Natural killer cell (primary cell): ENCODE measurements at places on chromosomes 1 and 21.
A peak's percentile ranks its signal among the peaks of the same experiment; 100 is the strongest.

GRCh38 chr1:115165776-115166175, 76.5 kb upstream of the TSPAN2 start:
- DNase-seq = no peak

- DNase-seq = no peak
Measured at GRCh38 chr21:41500931-41501381, 7.0 kb downstream of the TMPRSS2 start.

- DNase-seq = no peak
Measured at GRCh38 chr1:245528258-245528635, 373.5 kb downstream of the KIF26B start.

DNA sequence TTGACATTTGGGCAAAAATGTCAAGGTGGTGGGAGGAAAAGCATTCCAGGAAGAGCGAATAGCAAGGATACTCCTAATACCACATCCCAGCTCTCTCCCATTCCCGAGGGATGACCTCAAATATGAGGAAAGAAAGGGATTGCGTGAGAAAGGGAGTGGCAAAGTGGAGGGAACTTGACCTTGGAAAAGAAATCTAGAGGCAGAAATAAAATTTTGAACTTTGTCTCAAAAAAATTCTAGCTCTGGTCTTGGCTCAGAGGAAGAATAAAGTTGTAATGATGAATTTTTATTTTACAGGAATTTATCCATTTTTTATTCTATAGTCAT, 127.8 kb downstream of the TBX19 start:
- no peak for DNase-seq

- DNase-seq = no peak
Measured at GRCh38 chr1:116991171-116991845, 10.3 kb upstream of the CD101 start.

GRCh38 chr1:29236712-29237128, 398 bp downstream of the PTPRU start:
- no peak for DNase-seq

GRCh38 chr1:206581571-206581981, 30.7 kb downstream of the EIF2D start:
- peak; percentile 92 for DNase-seq

DNA sequence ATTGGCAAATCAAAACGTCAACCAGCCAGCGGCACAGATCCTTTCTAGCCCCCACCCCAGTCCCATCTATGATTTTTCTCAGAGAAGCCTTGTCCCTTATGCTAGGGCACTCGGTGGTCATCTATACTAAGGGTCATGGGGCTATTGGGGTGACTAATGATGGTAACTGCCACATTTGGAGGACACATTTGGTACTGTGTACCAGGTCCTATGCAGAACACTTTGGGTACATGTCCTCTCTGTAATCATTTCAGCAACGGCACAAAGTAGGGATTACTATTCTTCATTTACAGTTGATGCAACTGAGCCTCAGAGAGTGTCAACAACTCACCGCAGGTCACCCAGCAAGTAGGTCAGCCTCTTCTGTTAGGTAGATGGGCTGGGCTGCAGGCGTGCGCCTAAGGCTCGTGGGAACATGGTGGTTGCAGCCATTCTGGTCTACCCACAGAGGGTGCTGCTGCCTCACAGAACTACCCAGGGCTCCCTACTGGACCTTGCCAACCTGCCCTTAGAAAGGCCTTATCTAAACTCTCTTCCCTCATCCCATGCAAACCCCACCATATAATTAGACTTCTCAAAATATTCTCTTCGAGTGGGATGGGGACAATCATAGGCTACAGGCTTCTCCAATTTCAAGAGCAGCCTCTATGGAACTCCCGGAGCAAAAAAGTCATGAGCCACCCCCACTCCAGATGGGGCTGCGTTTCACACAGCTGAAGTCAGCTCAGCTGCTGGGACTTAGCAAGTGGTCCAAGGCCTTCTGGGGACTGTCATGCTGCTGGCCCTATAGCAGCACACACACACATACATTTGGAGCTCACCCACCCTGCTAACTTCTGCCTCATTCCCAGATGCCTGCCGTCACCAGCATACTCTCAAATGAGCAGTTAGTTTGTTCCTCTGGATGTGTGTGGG, 5.8 kb upstream of the SDHB start:
- no peak for DNase-seq

- DNase-seq = no peak
Measured at GRCh38 chr1:189962181-189962580, 515.5 kb downstream of the BRINP3 start.

DNA sequence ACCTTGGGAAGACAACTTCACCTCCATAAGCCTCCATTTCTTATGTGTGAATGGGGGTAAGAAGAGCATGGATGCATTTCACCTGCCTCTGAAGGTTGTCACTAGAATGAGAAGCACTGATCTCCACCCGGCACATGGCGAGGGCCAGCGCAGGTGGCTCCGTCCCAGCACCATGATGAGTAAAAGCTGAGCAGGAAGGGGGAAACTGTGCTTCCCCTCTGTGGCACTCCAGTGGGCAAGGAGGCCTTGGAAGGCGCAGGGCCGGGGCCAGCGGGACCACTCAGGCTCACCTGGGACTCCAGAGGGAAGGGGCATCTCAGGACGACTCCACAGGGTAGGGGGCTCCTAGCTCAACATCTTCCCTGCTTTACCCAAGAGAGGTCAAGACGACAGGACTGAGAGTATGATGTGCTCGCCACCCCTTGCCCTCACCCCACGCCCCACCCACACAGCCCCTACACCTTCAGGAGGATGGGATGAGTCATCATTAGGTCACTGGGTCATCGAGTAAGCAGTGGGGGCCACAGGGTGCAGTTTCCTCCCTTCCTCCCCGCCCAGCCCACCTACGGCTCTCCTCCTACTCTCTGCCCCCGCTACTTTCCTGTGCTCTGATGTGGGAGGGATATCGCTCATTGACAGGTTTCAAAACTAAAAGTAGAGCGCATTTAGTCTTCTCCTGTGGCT, 112.1 kb downstream of the HIVEP3 start:
- peak; percentile 57 for DNase-seq

DNA sequence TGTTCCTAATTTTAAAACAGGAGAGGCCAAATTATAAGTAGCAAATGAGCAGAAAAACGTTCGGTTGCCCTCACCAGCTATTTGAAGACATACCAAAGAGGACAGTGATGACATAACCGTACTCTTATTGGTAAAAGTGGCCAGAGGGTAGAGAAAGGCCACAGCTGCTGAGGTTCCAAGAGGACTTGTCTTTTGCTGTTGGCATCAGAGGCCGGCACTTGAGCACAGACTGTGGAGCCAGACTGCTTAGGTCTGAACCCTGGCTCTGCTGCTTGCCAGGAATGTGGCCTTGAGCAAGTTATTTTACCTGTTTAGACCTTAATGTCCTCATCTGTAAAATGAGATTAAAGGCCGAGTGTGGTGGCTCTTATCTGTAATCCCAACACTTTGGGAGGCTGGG, 14.9 kb downstream of the ETV3L start:
- no peak for DNase-seq

GRCh38 chr1:212491454-212491853, 58.7 kb downstream of the NENF start:
- no peak for DNase-seq

GRCh38 chr1:233240829-233241682, 54.5 kb downstream of the PCNX2 start:
- no peak for DNase-seq

DNA sequence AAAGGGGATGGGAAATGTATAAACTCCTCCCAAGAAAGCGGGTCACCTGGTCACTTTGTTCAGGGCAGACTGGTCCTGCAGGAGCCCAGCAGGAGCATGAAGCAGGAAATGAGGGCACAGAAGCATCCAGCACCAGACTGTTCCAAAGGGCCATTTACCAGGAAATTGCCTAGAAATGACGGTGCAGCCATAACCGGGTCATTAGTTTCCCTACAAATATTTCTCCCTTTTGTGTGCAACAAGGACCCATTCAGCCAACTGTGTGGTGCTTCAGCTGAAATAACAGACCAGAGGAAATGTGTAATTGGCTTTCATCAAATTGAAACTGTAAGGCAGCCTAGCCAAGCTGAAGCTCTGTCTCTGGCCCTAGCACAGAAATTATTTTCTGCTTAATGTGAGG, 7.6 kb upstream of the CTTNBP2NL start:
- no peak for DNase-seq

- no peak for DNase-seq
Measured at GRCh38 chr21:41931041-41931451, 22.8 kb downstream of the C2CD2 start.

DNA sequence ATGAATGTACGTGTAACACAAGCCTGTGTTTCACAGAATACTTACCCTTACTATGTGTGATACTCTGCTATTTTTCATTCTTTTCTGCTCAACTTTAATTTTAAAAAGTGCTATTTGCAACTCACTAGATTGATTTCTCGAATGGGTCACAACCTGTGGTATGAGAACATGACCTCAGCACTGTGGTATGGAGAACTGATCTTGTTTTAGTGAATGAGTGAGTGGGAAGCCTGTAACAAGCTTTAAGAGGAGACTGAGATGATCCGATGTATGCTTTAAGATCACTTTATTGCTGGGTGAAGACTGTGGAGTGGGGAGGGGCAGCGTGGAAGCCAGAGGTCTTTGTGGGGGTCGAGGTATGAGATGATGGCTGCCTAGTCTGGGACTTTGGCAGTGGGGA, 21.6 kb downstream of the MECR start:
- no peak for DNase-seq

- no peak for DNase-seq
Measured at GRCh38 chr1:60425528-60425927, 352.0 kb upstream of the C1orf87 start.
